Activated CD8-positive, alpha-beta memory T cell treated with anti-CD3 and anti-CD28 coated beads, Interleukin-2, amount 50 U/mL, for 4 hours (primary cell): ENCODE measurements at places on chromosomes 11 and 22.

DNA sequence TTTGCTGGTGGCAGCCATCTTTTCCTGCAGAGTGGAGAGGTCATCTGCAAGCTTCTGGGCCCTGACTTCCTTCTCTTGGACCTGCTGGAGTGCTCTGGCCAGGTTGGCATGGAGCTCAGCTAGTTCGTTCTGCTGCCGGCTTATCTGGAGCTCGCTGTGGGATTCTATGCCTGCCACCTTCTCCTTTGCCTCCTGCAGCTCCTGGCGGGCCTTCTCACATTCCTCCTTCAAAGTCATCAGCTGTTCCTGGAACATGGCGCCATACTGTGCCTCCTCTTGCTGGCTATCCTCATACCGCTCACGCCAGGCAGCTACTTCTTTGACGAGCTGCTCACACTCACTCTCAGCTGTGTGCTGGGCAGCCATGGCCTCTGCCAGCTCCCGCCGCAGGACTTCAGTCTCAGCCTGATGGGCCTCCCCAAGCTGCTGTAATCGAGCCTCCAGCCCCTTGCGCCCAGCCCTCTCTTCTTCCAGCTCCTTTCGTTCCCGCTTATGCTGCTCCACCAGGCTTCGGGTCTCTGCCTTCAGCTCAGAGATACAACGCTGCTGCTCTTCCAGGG lies 16.1 kb downstream of the IL18BP start:
- no peak for DNase-seq

DNA sequence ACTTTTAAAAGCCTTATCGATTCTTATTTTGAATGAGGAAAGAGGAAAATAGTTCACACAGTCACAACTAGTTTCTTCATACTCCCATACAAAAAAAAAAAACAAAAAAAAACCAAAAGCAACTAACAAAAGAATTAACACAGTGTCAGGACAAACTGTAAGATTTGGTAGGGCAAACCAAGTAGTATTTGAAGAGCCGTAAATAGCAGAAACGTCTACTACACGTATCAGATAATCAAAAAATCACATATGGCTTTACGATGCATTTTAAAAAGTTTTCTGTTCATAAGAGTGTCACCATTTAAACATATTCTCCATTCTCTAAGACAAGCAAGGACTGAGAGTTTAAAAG lies 2.3 kb downstream of the PICALM start:
- DNase-seq, result no peak

GRCh38 chr22:35484651-35485556 lies 55.7 kb upstream of the RASD2 start:
- no peak for DNase-seq

- DNase-seq, result no peak
Observed at GRCh38 chr11:44241851-44242250, 68.1 kb downstream of the ALX4 start.

GRCh38 chr22:20550851-20551744 lies 43.7 kb downstream of the MED15 start:
- peak; percentile 64 for DNase-seq

- no peak for DNase-seq
Observed at GRCh38 chr11:96015906-96016565, 92.1 kb upstream of the MTMR2 start.
